ENCODE measurements at places on chromosomes 13 and 19.

- no peak for DNase-seq
These were observed 1.2 kb downstream of the POLR2E start for GRCh38 chr19:1093811-1094553.

DNA sequence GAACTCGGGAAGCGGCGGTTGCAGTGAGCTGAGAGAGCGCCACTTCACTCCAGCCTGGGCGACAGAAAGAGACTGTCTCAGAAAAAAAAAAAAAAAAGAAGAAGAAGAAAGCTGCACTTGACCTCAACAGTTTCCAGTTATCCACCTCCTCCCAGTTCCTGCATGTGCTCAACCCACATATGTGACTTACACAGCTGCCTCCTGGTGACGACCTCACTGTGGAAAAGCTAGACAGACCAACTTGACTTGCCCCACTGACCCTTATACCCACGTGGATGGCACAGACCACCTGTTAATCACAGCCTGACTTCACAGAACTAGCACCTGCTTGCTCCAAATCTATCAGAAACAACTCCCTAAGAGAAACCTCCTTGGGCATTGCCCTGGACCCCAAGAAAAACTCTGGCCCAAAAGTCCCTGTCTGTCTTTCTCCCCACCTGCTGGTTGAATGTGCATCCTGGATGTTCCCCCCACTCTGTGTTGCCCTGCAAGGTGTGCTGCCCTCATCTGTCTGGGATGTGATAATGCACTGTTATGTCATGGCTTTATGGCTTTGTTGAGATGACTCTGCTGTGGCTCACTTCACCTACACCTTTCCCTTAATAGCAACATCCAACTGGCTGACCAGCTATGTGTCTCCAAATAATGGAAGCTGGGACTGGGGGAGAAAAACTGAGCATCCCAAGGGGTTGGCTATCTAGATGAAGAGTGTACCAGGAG lies 2.8 kb downstream of the ZNF20 start:
- no peak for DNase-seq

DNA sequence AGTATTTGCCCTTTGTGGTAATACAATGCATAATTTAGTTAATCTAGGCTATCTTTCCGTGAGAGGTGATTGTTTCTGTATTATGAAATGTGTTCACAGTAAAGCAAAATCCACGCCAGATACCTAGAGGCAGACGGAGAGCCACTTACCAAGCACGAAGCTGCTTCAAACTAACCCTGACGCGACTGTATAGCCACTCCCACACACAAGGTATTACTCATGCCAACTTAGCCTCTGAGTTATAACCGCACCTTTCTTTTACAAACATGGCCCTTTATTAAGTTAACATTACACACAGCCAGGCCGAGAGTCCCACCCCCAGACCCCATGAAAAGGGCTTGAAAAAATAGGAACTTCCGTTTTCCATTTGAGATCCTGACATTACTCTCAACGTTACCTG lies 185.7 kb downstream of the ABCC4 start:
- no peak for DNase-seq

GRCh38 chr19:17671906-17672305 lies 16.2 kb downstream of the UNC13A start:
- DNase-seq = no peak

GRCh38 chr13:31639443-31640163 lies 99.7 kb upstream of the RXFP2 start:
- no peak for DNase-seq

- no peak for DNase-seq
These were observed 420.3 kb upstream of the PCDH9 start for GRCh38 chr13:67650471-67650870.

DNA sequence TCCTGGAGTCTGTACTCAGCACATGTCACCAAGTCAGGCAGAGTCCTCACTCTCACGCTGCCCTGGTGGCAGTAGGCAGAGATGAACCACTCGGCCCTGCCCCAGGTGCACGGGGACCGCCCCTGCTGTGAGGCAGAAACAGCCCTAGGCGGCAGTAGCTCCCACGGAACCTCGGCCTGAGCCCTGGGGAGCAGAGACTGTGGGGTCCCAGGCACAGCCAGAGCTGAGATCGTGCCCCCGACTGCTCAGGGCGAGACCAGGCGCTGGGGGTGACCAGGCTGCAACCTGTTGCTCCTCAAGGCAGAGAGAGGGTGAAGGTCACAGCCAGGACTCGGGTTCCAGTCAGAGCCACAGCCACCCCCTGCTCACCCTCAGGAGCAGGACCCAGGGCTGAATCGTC lies 34.9 kb downstream of the AP1M1 start:
- DNase-seq = no peak

DNA sequence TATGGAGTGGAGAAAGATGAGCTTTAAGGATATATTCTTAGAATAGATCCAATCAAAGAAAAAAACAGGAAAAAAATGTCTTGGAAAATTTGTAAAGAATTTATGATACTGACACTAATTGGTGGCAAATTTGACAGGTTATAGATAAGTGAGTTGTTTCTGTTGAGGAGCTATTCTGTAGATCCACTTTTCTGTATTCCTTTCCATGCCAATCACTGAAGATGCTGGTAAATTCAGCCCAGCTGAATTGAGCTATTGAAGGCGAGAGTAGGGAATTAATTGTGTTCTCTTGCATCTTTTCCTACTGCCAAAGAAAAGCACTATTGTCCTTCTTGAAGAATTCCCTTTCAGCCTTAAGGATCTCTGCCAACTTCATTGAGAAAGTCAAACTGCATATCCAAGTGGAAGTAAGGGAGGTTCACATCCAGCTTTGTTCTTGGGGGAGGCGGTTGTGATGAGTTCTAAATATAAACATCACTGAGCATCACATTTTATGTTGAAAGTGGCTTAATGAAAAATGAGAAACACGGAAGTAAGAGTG lies 113.1 kb downstream of the PCDH9 start:
- DNase-seq = no peak

DNA sequence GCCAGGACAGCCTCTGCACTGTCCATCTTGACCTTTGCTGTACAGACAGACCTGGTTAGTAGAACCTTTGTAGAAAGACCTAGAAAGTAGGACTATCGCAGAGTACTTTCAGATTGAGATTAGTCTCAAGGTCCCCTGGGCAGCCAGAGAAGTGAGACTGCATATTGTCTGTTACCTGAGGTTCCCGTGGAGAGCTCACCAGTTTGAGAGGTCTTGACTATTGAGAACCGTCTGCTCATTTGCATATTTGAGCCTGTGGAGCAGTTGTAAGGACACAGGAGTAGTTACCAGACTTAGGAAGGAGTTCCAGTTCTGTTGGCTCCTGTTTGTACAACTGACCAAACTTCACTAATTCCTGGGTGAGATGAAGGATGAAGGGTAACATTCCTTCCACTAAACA lies 66.2 kb downstream of the SPATA13 start:
- no peak for DNase-seq

GRCh38 chr19:58518256-58519086 lies 1.1 kb downstream of the ZBTB45 start:
- DNase-seq = no peak

DNA sequence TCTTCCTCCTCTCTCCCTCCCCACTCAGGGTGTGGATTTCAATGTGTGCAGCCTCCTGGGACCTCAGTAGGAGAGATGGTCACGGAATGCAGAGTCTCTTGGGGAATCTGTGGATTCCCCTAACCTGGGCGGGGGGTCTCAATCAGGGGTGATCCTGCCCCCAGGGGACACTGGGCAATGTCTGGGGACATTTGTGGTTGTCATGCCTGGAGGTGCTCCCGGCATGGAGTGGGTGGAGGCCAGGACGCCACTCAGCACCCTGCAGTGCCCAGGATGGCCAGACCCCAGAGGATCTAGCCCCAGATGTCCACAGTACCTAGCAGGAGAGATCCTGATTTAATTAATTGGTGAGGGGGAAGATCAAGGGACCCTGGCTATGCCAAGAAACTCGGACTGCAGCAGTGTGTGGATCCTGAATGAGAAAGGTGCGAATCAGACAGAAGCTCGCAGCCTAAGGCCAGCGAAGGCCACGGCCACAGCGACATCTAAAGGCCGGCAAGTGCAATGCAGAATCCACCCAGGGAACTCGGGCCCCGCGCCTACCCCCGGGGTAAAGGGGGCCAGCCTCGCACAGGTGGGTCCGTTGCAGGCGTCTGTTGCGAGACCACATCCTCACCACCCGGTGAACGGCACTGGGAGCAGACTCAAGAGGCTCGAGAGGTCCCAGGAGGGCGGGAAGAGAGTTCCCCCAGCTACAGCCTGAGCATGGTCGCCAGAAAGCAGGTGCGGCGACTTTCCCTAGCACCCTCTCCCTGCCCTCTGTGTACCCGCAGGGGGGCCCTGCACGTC lies 88.8 kb downstream of the GNG7 start:
- no peak for DNase-seq

Data from NCI-H2171 (cell line).